ENCODE measurements at places on chromosomes 7 and 10.

GRCh38 chr10:51748959-51749358 lies 49.6 kb upstream of the CSTF2T start:
- DNase-seq = no peak

DNA sequence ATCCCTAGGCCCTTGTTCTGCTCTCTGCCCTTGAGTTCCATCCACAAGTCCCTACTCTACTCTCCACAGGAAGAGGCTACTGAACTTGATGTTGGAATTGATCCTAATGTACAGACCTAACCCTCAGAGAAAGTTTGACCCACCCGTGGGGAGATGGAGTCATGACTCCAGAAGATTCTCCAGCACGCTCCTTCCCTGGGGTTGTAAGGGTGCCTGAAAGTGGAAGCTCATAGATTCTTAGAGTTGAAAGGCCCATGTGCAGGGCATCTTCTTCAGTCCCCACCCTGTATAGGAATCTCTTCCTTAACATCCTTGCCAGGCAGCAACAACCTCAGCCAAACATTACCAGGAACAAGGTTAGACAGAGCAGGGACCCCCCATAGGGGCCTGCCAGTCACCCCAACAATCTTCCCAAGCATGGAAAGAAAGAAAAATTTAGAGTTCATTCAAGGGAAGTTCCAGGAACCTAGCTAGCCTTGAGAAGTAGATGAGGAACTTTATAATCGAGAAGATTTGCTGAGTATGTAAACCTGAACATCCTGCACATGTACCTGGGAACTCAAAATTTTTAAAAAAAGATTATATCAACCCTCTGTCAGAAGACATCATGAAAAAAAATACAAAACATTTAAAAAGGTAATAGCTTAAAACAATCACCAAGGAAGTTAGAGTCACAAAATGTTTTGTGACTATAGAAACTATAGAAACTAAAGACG lies 49.5 kb downstream of the THNSL1 start:
- DNase-seq = no peak

GRCh38 chr7:43295429-43295828 lies 183.0 kb downstream of the HECW1 start:
- no peak for DNase-seq

- DNase-seq = no peak
Measured at GRCh38 chr7:8291397-8292141, 29.6 kb upstream of the ICA1 start.

DNA sequence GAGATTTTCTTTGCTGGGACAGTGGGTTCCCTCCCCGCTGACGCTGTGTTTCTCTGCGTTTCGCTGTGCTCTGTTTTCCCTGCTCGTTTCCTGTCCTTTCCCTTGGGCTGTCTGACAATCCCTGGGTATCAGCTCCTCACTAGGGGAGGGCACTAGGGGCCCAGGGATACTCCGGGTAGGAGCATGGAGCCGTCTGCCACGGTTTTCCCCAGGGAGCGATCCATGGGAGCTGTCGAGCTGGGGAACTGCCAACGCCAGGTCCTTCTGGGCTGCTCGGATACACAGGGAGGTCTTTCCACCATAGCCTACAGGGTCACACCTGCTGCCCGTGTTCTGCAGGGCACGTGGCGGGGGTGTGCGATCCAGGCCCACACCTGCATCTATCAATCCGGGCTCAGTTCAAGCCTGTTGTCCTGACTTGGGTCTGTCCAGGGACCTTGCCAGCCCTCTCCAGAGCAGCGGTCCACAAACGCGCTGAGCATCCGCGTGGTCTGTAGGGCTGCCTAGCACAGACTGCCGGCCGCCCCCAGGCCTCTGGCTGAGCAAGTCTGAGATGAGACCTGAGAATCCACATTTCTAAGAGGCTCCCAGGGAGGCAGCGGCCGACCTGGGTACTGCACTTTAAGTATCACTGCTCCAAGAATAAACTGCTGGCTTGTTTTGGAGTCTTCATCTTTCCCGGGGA lies 263.1 kb downstream of the ELFN1 start:
- DNase-seq = no peak

DNA sequence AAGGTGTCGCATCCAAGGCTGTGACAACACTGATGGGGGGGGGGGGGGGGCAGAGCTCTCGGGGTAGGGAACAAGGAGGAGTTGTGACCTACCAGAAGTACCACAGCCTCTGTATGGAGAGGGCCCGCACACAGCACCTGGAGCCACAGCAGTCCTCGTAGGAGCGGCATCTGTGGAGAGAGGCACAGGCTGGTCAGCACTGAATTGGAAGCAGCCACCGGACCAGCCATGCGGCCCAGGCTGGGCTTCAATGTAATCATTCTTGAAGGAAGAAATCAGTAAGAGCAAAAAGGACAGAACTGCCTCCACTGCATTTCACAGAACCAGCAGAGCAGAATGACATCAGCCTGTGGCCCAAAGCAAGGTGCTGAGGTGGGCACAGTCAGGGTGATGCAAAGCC lies 74.8 kb downstream of the VOPP1 start:
- no peak for DNase-seq

GRCh38 chr10:116664631-116665030 lies 43.9 kb downstream of the PNLIPRP2 start:
- DNase-seq = no peak

DNA sequence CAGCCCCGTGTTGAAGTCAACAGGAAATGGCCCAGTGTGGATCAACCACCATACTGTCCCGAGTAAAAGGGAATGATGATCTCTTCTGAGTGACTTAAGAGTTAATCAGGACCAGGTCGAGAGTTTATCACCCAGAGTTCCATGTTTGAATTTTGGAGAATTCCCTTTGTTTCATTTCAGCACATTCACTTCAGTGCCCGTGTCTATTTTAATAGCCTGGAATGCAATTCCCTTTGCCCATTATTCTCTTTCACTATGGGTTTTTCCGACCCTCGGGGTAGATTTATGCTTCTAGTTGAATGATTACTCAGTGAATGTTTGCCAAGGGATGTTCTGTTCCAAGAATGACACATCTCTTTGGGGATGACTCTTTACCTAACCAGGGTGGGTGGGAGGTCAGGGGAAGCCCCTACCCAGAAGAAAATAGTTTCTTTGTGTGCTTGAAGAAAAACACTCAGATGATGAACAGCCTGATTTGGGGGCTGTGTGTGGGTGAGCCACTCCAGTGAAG lies 594.9 kb downstream of the INHBA start:
- DNase-seq = no peak

DNA sequence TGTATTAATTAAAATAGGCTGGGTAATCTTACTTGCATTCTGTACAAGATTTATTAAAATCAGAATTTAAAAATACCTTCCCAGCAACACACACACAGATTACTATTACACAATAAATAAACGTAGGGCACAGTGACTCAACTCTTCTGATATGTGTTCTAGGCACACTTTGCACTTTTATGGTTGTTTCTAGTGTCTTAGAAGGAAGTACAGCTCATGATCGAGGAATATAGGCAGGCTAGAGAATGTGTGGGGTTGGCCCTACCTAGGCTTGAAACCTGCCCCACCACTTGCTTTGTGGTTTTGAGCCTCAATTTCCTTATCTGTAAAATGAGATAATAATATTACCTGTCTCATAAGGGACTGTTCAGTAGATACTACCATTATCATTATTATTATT lies 30.5 kb downstream of the ARMC3 start:
- DNase-seq = no peak

- DNase-seq = no peak
Measured at GRCh38 chr10:24727786-24728185, 4.1 kb upstream of the ARHGAP21 start.

DNA sequence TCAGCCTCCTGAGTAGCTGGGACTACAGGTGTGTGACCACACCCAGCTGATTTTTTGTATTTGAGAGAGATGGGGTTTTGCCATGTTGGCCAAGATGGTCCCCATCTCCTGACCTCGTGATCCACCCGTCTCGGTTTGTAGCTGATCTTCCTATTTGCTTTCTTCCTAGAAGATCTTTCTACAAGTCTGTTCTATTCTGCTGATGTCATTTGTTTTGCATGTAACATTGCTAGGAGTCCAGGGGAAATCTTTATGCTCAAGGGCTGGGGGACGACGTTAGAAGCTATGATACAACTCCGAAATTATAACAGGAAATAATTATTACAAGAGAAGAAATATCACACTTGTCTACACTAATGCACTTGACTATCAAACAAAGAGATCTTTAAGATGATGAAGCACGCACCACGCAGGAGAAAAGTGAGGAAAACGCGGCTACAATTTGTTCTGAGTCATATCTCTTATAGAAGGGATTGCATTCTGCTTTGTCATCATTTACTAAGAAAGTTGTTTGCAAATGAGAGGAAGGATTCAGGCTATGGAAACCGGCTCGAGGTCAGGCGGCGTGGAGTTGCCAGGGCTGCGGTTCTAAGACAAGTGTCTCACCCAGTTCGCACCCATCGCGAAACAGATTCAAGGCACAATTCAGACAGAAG lies 103.0 kb upstream of the CARD11 start:
- no peak for DNase-seq

- no peak for DNase-seq
Measured at GRCh38 chr10:127300868-127301321, 104.5 kb upstream of the INSYN2A start.

- DNase-seq = no peak
Measured at GRCh38 chr7:135197343-135197742, 14.0 kb downstream of the WDR91 start.

- DNase-seq = no peak
Measured at GRCh38 chr10:122461367-122461728, at the start of gene HTRA1. Gene HTRA1, plus strand, starts transcription at chr10:122461553. Its CDS starts 100 bp downstream, at chr10:122461653.

DNA sequence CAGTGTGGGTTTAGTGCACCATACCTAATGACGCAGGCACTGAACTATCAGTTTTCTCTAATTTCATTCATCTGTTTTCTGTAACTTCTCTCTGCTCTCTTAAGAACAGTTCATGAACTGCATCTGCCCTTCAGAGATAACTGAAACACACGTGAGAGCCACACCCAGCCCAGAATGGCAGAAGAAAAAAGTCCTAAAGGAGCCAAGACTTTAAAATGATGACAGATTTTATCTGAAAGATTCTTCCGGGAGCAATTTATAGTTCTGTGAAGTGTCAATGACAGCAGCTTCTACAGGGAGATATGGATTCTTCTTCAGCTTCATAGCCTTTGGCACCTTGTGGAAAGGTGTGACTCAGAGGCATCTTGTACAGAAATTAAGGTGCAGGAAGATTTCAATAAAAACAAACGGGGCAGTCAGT lies 211.5 kb upstream of the SLC26A5 start:
- DNase-seq = no peak

DNA sequence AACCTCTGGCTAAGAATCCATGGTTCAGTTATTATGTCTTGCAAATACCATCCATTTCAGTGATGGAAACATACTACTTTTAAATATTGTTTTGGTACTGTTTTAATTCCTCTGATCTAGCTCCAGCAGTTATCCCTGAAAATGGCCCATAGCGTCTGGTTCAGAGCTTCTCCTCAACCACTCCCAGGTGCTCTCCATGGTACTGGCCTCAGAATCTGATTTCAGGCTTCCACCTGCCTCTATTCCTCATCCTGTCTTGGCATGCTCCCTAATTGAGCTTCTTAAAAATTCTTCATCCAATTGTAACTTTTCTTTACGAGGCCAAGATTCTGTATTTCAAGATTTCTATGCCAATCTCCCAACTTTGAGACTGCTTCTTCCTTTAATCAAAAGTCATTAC lies 236.3 kb downstream of the HTR7 start:
- DNase-seq = no peak

GRCh38 chr10:100025576-100025975 lies 15.8 kb upstream of the DNMBP start:
- no peak for DNase-seq

DNA sequence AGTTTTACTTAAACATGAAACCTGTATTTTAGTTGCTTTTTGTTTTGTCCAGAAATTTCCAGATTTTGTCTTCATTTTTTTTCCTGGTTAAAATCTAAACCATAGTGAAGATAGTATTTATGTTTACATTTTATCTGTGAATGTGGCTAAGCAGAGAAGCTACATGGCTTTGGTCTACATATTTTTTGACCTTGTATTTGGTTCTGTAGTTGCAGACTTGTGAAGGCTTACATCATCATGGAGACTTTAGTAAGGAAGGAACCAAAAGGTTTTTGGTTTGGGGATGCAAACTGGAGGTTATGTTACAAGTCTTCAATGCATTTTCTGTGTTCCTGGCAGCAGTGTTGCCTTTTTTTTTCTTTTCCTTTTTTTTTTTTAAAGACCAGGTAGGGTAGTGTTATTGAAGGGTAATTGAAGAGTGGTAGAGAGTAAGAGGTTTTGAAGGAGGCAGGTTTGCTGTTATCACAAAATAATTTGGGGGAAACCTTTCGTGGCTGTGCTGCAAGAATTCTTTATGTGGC lies 30.9 kb upstream of the VDAC2 start:
- DNase-seq = no peak

GRCh38 chr10:79024296-79024695 lies 44.5 kb upstream of the ZMIZ1 start:
- no peak for DNase-seq

DNA sequence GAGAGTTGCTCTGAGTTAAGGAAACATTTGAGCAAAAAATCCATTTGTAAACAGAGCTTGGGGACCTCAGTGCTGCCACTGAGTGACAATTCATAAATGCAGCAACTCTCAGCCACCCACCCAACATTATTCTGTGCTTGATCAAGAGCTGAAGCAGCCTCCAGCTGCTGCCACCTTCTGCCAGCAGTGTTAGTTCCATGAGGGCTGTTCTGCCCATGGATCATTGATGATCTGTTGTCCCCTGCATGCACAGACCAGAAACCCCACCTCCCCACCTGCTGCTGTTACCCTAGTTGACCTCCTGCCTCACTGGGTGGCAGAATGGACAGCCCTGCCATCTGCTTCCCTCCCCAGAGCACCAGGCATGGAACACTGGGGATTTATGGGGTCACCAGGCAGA lies 305.4 kb downstream of the KCNMA1 start:
- no peak for DNase-seq

- DNase-seq = no peak
Measured at GRCh38 chr10:109219935-109220605, 703.2 kb downstream of the XPNPEP1 start.

DNA sequence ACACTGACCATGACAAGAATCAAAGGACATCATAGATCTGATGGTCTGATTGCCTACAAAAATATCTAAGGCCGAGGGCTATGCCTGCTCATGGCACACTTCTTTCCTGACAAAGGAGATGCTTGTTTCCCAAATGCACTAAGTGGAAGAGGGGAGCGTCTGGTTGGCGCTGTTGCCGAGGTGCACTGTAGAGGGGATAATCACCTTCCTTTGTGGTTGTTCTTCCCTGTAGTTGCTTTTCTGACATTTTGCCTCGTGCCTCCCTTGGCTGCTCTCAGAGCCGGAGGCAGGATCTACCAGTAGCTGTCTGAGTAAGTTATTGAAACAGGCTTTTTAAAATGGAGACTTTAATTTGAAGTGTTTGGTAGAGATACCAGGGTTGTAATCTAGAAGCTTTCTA lies 352.0 kb downstream of the SORCS3 start:
- DNase-seq = no peak

GRCh38 chr10:51230887-51231585 lies 156.7 kb downstream of the PRKG1 start:
- DNase-seq = no peak

- DNase-seq = no peak
Measured at GRCh38 chr7:82410461-82410860, 33.1 kb downstream of the CACNA2D1 start.

Data from GM12892 (cell line).